ENCODE measurements at places on chromosomes 5 and 9.

GRCh38 chr9:75788006-75788634 lies 102.4 kb upstream of the PCSK5 start:
- no peak for DNase-seq

DNA sequence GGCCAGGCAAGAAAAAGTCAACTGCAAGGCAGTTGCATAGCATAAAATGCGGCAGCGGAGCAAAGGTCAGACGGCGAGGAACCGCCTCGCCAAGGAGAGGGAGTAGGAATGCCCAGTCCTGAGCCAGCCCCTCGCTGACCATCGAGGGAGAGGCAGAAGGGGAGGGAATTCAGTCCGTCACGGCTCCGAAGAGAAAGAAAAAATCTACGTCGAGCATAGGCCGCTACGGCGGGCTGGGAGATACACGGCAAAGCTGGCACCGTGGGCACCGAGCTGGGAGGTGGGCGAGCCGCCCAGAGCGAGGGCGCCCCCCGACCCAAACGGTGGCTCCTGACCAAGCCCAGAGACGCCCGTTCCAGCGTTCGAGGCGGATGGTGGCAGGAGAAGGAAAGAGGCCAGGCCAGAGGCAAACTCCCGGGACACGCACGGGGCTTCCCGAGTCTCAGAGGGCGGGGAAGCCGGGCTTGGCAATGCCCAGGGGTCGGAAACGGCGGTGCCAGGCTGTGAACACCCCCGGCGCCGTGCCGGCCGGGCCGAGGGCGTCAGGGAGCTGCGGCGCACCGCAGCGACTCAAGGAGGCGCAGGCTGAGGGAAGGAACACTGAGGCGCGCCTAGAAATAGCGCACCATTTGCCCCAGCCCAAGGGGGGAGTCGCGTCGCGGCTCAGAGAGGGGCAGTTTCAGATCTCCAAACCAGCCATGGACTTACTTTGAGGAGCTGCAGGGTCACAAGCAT lies 518 bp downstream of the SPRY4 start:
- DNase-seq: no peak

DNA sequence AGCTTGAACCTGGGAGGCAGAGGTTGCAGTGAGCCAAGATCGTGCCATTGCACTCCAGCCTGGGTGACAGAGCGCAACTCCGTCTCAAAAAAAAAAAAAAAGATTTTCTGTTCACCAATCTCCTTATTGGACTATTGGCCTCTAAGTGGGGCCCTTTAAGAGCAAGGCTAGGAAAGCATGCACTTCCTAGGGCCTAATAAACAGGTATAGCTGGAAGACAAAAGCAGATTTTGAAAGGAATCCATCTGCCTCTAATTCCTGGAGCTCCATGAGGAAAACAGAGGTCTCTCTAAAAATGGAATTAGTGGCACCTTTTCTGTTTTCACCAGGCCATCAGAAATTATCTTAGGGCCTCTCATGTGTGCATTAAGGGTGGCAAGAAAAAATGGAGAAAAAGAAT lies 70.0 kb downstream of the RGMB start:
- DNase-seq: no peak

DNA sequence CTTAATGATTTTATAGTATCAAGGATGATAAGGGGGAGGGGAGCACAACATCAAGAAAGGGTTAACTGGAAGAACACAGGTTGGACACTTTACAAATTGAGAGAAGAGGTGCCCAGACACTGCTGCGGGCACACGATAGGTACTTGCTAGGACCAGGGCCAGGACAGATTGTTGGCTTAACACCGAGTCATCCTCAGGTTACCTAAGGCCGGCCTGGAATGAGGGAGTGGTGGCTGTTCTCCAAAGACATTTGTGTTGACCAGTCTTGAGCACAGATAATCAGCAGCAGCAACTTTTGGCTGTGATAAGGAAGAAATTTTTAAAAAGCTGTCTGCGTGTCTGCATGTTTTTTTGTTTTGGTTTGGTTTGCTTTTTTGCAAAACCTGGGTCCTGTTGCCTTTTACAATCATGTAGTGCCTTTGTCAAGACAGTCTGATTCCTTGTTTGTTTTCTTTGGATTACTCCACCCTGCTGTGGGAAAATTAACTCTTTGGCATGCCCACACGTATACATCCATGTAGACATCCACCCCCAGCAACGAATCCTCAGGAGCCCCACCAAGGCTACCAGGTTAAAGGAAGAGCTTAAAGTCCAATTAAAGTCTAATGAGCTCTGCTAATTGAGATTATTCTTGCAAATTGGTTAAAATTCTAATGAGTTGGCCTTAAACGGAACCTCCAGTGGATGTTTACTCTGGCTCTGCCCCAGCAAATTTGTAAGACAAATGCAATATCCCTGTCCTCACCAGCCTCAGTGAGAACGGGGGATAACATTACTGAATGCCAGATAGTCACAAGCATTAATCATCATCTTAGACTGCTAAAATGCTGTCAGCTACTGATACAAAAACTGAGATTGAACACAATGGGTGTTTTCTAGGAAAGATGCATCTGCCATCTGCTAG lies 382.3 kb downstream of the ACTL7B start:
- no peak for DNase-seq

GRCh38 chr5:78362220-78362619 lies 1.8 kb downstream of the SCAMP1 start:
- DNase-seq: no peak

- DNase-seq: no peak
Measured at GRCh38 chr5:133214153-133214820, 162.5 kb downstream of the HSPA4 start.

DNA sequence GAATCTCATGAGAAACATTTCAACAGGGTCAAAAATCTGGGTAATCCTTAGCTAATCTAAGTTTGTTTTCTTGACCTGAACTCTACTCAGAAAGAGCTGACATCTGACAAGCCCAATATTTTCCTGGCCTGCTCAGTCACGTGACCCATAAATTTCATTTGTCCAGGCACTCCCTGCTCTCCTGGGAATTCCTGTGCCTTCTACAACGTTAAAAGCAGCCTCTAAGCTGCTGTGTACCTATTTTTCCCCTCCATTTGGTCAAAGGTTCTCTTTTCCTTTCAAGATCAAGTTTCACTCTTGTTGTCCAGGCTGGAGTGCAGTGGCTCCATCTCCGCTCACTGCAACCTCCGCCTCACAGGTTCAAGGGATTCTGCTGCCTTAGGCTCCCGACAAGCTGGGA lies 148.8 kb upstream of the ABCA1 start:
- no peak for DNase-seq

DNA sequence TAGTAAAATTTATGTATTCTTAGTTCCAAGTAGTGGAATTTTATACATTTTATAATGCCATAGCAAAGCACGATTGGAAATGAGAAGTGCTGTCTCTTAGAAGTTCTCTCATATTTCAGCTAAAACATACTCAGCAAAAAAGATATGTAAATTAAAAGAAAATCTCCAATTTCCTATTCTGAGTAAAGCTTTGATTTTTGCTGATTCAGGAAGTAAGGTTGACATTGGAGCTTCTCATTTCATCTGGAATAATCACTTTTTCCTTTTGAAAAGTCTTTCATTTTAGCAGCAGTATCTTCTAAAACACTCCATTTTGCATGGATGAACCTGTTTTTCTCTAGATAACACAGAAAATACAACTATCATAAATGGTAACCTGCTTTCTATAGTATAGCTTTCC lies 121.0 kb downstream of the ZCCHC7 start:
- DNase-seq: no peak

DNA sequence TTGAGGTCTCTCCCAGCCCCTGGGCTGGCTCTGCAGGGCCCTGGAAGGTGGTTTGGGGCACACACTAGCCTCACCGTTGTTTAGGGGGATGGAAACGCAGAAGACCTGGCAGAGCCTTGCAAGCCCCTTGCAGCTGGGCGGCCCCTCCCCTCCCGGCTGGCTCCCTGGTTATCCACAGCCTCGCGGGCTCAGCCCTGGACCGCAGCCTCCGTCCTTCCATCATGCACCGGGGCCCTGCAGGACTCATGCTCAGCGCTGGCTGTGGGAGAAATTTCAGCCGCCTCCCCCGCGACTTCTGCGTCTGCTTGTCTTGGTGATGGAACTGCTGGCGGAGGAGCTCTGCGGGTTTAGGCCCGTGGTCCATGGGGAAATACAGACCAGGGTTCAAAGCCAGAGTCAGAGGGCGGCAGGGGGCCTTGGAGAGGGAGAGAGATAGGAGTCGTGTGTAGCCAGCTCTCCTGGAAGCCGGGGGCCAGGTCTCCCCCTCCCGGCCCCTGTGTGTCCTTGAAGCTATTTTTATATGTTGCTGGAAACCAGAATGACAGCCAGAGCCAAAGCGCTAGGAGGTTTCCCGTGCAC lies 75.8 kb upstream of the IER5L start:
- no peak for DNase-seq

DNA sequence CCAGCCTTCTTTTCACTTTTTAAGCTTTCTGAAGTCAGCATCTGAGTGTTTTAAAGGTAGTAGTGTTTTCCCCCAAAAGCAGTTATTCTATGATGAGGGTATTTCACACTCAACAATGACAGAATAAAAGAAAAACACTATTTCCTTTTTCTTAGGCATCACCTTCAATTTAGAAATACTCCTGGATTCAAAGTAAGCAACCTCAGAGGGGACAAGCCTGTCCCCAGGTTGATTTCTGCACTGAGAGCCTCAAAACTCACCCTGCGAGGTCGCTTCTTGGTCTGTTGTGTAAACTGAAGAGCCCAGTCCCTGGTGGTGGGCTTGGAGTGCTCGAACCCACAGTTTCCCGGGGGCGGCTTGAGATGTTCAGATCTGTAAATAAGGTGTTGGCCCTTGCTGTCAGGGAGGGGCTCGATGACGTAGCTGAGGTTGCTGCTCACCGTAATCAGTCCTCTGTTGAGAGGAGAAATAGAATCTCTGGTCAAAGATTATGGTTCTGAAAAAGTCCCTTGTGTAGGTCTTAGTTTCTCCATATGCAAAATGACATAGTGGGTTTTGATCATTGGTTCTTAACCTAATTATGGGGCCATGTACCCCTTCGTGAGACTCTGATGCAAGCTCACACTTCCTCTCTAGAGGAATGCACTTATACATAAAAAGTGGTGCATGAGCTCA lies 55.9 kb downstream of the ADAM19 start:
- no peak for DNase-seq

GRCh38 chr5:61076626-61077025 lies 85.6 kb downstream of the SMIM15 start:
- DNase-seq: no peak

DNA sequence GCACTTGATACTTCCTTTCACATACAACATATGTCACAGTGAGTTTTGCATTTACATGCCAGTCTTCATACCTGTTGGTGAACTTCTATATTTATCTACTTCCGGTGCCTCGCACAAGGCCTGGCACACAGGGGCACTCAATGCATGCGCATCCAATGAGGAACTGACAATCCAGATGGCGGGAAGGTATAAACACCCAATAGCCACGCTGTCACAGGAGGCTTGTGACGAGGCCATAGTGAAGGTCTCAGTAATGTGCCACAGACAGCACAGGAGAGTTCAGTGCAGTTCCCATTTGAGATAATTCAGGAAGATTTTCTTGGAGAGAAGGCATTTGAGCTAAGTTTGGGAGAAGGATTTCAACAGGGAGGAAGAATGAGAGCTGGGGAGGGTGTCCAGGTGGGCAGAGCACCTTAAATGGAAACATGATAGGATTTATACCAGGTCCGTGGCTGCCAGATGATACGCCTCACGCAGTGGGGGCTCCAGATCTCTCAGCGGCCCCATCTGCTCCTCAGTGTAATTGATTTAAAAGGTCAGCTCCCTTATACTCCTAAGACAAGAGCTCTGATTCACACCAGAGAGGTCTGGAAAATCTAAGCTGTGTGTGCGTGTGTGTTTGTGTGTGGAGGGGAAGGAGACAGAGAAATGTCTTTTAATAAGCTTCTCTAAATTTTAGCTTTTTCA lies 206.2 kb downstream of the DCP2 start:
- DNase-seq: no peak

DNA sequence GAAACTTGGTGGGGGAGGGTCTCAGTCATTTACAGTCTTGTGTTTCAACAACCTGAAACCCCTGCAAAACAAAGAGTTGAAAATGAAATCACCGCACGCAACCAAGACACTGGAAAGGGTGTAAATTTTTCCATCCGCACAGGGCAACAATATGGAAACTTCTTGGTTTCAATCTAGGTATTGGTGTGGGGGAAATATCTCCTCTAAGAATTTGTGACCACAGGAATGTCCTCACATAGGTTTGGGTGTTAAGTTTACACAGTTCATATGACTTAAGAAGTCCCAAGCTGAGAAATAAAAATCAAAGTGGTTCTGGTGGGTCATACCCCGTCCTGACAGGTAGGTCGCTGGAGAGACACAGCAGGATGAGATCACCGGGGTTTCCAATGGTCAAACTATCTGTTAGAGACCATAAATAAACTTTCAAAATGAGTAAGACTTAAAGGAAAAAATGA lies 51.9 kb upstream of the PIP5K1B start:
- no peak for DNase-seq
